ENCODE measurements at places on chromosomes 1 and 21.
A peak's percentile ranks its signal among the peaks of the same experiment; 100 is the strongest.

GRCh38 chr1:219189952-219190351, 16.3 kb downstream of the LYPLAL1 start:
- DNase-seq = no peak
- H3K27ac ChIP-seq = no peak overlapping the region
- H3K4me1 ChIP-seq = peaks cover 7% of the 10 kb centered on the region
- H3K36me3 ChIP-seq = no peaks in the 10 kb centered on the region

- H3K4me1 ChIP-seq = peaks cover 43% of the 10 kb centered on the region
- DNase-seq = no peak
- peak overlapping the region; percentile 88 for H3K4me3 ChIP-seq
- H3K27ac ChIP-seq = peak overlapping the region; percentile 89
Measured at GRCh38 chr1:160097151-160097910, 1.1 kb downstream of the IGSF8 start.

DNA sequence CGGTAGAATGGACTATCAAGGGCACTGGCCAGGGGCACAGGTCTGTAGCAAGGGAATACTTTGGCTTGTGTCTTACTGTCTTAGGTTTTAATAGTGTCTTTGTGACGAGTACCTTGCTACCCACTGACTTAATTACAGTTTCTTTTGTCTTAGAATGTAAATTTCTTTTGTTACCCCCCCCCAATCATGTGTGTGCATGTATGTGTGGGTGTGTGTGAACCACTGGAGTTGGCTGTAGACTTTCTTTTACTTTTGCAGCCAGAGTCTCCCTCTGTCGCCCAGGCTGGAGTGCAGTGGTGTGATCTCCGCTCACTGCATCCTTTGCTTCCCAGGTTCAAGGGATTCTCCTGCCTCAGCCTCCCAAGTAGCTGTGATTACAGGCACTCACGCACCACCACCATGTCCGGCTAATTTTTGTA, 61.8 kb upstream of the CLDN14 start:
- H3K36me3 ChIP-seq = no peaks in the 10 kb centered on the region
- H3K27me3 ChIP-seq = peaks cover 21% of the 10 kb centered on the region
- H3K4me1 ChIP-seq = no peaks in the 10 kb centered on the region
- H3K4me3 ChIP-seq = no peak overlapping the region

- H3K4me3 ChIP-seq = no peak overlapping the region
- H3K4me1 ChIP-seq = no peaks in the 10 kb centered on the region
- no peaks in the 10 kb centered on the region for H3K36me3 ChIP-seq
- no peak overlapping the region for H3K27ac ChIP-seq
- peaks cover 99% of the 10 kb centered on the region for H3K27me3 ChIP-seq
Measured at GRCh38 chr1:11458811-11459275, 20.1 kb upstream of the DISP3 start.

DNA sequence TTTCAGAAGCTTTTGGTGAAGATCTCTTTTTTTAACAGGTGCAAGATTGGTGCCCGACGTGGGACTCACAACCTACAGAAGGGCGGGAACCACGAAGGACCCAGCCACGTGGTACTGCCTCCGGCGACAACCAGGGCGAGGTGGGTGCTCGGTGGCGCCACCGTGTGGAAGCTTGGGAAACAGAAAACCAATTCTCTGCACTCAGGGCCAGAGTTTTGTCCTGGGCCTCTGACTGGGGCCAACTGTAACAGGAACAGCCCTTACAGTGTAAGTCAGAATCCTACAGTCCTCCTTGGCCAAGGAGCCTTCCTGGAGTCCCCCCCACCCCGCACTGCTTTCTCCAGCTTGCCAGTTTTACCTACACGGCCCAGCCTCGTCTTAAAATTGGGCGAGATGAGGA, 11.6 kb upstream of the S100A7A start:
- DNase-seq = peak; percentile 32
- H3K27ac ChIP-seq = no peak overlapping the region
- no peaks in the 10 kb centered on the region for H3K36me3 ChIP-seq

DNA sequence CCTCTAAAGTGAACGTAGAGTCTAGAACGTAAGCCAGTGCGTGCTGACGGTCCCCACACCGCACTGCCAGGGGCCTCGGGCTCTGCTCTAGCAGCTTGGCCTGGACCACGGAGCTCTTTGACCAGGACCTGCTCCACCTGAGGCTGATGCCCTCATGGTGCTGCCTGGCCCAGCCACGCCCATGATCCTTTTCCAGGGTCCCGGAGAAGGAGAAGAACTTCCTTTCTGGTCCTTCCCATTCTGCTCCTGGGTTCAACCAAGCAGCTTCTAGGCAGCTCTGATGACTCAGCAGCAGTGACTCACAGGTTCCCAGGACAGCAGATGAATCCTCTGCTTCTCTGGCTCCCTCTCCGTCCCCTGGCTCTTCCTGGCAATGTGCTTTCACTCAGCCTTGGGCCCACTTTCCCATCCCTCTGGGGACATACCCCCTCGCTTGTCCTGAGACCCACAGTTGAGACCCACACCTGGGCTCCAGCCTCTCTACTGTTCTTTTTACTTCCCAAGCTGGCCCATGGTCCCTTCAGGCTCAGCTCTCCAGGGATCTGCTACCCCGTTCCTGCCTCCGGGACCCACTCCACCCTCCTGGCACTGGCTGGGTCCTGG, 246.3 kb upstream of the RAB4A start:
- H3K36me3 ChIP-seq = no peaks in the 10 kb centered on the region
- DNase-seq = no peak
- H3K27me3 ChIP-seq = no peaks in the 10 kb centered on the region
- H3K27ac ChIP-seq = no peak overlapping the region
- H3K4me1 ChIP-seq = peaks cover 11% of the 10 kb centered on the region

DNA sequence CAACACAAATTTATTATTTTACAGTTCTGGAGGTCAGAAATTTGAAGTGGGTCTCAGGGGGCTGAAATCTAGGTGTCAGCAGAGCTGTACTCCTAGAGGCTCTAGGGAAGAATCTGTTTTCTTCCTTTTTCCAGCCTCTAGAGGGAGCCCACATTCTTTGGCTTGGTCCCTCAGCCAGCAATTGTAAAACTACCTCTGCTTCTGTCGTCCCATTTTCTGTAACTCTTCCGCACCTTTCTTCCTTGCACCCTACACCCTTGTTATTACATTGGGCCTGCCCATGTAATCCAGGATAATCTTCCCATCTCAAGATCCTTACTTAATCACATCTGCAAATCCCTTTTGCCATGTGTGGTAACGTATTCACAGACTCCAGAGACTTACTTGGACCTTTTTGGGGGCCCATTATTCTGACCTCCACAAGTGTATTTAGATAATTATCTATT, 24.8 kb upstream of the THEM4 start:
- no peak overlapping the region for H3K4me3 ChIP-seq
- no peak overlapping the region for H3K27ac ChIP-seq
- peaks cover 5% of the 10 kb centered on the region for H3K27me3 ChIP-seq

DNA sequence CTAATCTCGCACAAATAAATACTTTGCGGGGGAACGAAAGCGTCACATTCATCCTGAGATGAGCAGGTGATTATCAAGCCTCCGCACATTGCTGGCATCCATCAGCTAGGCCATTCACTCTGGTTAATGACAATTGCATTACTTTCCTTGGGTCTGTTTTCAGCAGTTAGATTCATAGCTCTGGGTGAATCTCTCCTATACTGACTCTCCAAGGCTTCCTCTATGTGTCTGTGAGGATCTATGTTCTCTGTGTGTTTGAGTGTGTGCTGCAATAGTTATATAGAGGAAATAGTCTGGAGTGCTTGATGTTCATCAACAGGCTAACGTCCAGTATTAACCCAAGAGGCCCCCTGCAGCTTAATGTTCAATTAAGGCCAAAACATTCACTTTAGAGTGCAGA, 133.0 kb upstream of the CTTNBP2NL start:
- H3K4me1 ChIP-seq = no peaks in the 10 kb centered on the region
- no peak overlapping the region for H3K27ac ChIP-seq
- H3K4me3 ChIP-seq = no peak overlapping the region
- DNase-seq = no peak
- H3K27me3 ChIP-seq = peaks cover 43% of the 10 kb centered on the region

- DNase-seq = no peak
- H3K4me1 ChIP-seq = no peaks in the 10 kb centered on the region
- H3K36me3 ChIP-seq = no peaks in the 10 kb centered on the region
- H3K27me3 ChIP-seq = no peaks in the 10 kb centered on the region
- H3K27ac ChIP-seq = no peak overlapping the region
Measured at GRCh38 chr1:166121010-166121409, 45.8 kb downstream of the FAM78B start.

DNA sequence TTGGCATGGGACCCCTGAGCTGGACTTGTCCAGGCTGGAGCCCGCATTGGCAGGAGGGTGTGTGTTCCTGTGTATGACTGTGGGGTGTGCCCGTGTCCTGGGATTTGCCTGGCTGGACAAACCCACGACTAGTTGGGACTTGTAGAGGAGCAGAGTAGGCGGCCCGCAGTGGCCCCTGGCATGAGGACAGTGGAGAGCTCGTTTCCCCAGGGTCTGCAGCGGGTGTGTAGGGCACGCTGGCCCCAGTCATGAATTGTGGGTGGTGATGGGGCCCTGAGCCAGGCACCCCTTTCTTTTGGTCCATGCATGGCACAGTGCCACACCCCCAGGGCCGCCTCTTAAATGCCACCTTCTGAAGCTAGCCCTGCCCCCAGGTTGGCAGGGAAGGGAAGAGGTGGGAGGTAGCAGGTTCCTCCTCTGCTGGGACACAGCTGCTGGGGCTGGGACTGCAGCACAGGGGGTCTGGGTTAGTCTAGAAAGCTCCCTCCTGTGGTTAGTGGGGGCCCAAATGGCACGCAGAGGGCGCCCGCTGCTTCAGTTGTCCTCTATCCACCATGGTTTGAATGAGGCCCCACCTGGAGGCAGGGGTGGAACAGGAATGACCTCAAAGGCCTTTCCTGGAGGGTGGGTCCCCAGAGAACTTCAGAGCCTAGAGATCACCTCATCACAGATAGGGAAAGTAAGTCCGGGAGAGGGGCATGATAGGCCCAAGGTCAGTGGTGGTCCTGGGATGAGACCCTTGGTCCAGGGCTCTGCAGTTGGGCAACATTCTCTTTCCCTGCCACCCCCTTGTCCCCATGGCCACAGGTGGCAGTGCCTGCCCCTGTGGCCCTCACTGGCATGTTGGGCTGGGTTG, 4.1 kb downstream of the CROCC start:
- H3K4me1 ChIP-seq = peaks cover 54% of the 10 kb centered on the region
- H3K36me3 ChIP-seq = no peaks in the 10 kb centered on the region
- H3K4me3 ChIP-seq = no peak overlapping the region
- no peak overlapping the region for H3K27ac ChIP-seq
- DNase-seq = no peak

GRCh38 chr1:78682496-78682895, 32.9 kb downstream of the IFI44 start:
- no peak for DNase-seq
- no peaks in the 10 kb centered on the region for H3K4me1 ChIP-seq

DNA sequence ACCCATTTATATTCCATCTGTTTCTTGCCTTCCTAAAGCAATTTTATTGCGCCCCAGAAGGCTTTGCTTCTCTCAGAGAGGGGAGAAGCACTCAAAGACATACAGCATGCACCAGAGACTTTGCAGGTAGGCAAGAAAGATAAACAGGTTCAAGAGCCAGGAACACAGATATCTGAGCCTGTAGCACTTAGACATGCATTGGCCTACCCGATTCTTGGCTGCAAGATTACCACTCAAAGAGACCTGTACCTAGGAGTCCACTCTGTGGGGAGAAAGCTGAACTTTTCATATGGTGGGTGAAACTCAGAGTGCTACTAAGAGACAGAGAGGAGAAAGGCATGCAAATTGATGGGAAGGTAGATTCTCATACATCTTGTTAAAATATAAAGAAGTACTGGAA, 609.4 kb upstream of the PKN2 start:
- no peak overlapping the region for H3K4me3 ChIP-seq
- no peaks in the 10 kb centered on the region for H3K4me1 ChIP-seq
- H3K27ac ChIP-seq = no peak overlapping the region
- peaks cover 17% of the 10 kb centered on the region for H3K27me3 ChIP-seq
- DNase-seq = no peak

- H3K27ac ChIP-seq = peak overlapping the region; percentile 7
- no peaks in the 10 kb centered on the region for H3K36me3 ChIP-seq
- no peaks in the 10 kb centered on the region for H3K27me3 ChIP-seq
- H3K4me1 ChIP-seq = peaks cover 34% of the 10 kb centered on the region
- DNase-seq = no peak
Measured at GRCh38 chr1:89908672-89909436, 86.1 kb upstream of the ZNF326 start.

DNA sequence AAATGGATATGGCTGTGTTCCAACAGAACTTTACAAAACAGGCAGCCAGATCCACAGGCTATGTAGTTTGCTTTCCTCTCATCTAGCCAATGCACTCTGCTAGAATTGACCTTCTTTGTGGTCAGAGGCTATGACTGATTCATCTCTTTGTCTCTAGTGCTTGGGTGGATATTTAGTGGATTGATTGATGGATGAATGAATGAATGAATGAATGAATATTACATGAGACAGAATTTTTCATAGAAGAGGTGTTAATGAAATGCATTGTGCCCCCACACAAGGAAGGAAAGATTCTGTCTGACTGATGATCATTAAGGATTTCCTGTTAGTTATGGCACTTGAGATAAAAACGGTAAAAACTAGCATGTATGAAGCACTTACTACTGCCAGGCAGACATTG, 50.5 kb upstream of the ZYG11A start:
- DNase-seq = no peak
- H3K27me3 ChIP-seq = no peaks in the 10 kb centered on the region
- H3K4me1 ChIP-seq = no peaks in the 10 kb centered on the region
- H3K27ac ChIP-seq = no peak overlapping the region

DNA sequence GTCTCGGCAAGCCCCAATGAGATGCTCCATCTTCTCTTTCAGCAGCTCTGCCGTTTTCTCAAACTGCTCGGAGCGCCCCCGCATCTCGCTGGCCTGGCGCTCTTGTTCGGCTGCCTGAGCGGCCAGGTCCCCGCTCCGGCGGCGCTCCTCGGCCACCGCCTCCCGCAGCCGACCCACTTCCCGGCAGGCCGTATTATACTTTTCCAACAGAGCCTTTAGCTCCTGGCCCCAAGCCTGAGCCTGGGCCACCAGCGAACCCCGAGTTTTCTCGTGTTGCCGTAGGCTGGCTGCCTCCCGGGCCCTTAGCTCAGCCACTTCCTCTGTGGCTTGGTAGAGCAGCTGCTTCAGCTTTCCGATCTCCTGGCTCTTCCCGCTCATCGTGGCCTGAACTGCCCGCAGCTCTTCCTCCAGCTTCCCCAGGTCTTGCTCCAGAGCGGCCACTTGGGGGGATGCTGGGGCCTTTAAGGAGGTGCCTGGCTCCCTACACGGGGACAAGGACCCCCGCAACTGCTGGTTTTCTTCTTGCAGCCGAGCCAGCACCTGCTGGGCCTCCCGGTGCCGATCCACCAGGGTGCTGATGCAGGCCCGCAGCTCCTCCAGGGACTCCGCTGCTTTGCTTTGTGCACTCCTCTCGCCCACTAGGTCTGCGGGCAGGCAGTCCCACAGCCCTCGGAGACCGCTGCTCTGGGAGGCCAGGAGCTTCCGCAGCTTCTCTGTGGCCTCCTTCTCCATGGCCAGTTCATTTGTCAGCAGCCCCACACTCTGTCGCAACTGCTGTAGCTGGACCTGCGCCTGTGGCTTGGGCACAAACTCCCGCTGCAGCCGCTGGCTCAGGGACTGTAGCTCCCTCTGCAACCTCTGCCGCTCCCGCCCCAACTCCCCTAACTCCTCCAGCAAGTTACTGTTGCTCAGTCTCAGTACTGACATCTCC, 13.4 kb upstream of the PIAS3 start:
- peak; percentile 27 for DNase-seq
- no peaks in the 10 kb centered on the region for H3K36me3 ChIP-seq
- H3K4me3 ChIP-seq = peak overlapping the region; percentile 81
- peaks cover 31% of the 10 kb centered on the region for H3K27me3 ChIP-seq

- H3K4me3 ChIP-seq = no peak overlapping the region
- no peaks in the 10 kb centered on the region for H3K36me3 ChIP-seq
- H3K27ac ChIP-seq = no peak overlapping the region
- H3K4me1 ChIP-seq = no peaks in the 10 kb centered on the region
Measured at GRCh38 chr1:55717111-55717510, 501.9 kb upstream of the USP24 start.
